Adipocyte (in vitro differentiated cells): ENCODE measurements at places on chromosomes 2 and 18.

DNA sequence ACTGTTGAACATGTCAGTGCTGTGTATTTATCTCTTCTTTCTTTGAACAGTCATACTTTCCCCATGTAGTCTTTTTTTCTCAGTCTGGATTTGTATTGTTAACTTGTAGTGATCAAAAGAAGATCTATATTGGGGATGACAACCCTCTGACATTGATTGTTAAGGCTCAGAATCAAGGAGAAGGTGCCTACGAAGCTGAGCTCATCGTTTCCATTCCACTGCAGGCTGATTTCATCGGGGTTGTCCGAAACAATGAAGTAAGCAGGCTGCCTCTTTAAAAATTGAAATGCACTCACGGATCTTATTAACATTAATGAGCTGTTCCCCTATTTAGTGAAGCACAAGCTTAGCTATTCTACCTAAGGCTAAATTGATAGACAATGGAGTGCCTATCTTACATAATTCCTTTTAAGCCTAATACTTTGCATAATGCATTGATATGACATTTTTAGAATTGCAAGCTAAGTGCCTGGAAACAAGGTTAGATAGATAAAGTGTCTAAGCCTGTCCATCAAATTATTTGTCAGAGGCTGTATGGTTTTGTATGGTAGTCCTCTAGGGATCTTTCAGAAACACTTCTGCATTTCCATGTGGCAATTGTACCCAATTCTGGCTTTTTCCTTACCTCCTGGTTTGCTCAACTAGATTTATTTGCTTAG lies 29.3 kb upstream of the FAM171B start:
- no peak for DNase-seq

GRCh38 chr2:139357972-139358371 lies 577.8 kb upstream of the NXPH2 start:
- DNase-seq, result no peak

DNA sequence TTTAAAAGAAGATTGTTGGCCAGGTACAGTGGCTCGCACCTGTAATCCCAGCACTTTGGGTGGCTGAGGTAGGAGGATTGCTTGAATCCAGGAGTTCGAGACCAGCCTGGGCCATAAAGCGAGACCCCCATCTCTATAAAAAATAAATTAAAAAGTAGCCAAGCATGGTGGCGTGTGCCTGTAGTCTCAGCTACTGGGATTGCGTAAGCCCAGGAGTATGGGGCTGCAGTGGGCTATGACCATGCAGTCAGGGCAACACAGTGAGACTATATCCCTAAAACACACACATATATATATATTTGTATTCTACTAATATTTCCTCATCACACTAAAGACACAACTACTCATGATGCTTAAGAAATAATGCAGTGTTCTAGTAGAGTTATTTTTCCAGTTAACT lies 7.1 kb downstream of the HDHD2 start:
- DNase-seq, result no peak

DNA sequence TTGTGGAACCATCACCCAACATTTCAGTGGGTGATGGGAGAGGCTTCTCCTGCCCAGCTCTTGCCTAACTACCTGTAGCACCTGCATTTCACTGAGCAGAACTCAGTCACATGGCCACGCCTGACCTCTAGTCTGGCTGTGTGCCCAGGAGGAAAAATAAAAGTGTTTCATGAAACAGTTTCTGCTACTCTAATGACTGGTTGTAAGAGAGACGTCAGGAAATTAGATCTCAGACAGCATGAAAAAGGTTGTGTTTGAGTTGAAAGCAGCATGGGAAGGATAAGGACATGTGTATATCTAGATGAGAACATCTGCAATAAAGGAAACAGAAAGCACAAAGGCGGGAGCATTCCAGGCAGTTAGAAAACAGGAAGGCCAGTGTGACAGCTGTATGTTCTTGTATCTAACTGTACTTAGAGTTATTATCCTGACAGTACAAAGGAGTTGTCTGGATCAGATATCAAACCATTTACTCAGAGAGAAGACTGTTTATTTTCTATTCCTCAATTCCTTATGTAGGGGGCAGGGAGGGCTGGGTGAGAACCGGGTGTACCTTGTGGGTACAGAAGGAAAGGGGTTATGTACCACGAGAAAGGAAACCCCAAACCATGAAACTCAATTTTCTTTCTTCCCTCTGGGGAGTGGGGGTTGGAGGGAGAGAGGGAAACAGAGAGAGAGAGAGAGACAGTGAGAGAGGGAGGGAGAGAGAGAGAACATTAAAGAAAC lies 307.4 kb upstream of the VWC2L start:
- DNase-seq, result peak; percentile 27

GRCh38 chr2:207253666-207254345 lies 88.1 kb upstream of the KLF7 start:
- DNase-seq, result peak; percentile 83

DNA sequence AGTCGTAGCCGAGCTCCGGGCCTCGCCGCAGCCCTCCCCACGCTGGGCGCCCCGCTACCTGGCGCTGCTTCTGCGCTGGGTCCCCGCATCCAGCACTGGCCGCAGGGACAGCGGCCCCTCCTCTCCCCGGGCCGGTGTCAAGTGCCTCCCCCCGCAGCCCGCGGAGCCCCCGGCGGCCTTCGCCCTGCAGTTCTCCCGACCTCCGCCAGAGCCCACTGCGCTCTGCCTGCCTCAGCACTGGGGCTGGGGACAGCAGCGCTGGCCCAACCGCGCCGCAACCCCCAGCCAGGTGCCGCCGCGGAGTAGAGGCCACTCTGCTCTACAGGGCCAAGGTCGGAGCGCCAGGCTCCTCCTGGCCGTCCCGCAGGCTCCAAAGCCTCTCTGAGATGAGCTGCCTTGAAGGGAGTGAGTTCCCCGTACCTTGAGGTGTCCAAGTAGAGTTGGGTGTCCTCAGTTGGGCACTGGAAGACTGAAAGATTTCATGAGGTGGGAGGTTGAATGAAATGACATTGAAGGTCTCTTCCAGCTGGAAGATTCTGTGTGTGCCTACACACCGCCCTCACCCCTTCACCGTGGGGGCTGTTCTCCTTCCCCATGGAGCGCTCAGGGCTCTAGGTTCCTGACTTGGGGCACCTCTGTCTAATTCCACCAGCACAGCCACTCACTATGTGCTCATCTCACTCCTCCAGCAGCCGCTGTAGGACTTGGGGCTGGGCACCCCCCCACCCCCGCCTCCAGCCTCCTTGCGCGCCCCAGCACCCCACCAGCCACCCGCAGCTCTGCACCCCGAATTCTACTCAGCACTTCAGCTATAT lies 854 bp upstream of the DNMT3A start:
- peak; percentile 95 for DNase-seq

- no peak for DNase-seq
Measured at GRCh38 chr2:160201849-160202539, 1.9 kb upstream of the ITGB6 start.

DNA sequence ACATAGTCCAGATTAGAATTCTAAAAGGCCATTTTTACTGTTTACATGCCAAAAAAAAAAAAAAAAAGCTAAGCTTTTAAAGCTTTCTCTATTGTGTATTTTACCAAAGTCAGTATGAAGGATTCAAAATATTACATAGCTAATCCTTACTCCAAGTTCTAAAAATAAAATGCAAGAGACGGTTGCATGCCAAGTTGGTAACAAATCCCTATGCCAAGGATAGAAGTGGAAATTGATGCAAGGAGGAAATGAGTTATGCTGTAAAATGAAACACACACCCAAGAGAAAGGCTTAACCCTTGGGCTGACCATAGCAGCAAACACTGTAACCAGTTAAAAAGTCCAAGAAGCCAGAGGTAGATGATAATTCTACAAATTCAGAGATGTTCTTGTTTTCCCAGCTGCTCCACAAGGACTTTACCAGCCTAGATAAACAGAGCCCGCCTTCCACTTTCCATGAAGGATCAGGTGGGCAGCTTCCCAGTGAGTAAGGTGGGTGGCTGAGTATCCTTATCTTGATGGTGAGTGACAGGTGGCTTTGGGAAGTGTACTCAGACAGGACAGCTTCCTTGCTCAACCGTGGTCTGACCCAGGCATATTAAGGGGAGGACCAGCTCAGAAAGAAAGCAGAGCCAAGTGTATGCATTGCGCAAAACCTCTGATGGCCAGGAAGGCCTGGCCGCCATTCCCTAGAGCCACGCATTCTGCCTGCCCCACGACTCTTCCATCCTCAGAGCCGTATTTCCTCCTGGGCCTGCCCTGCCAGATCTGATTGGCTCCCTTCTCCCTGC lies 34.4 kb downstream of the ATP8B1 start:
- peak; percentile 77 for DNase-seq

- DNase-seq, result no peak
Measured at GRCh38 chr2:196589419-196589818, 50.1 kb upstream of the CCDC150 start.

- no peak for DNase-seq
Measured at GRCh38 chr2:141848191-141848590, 282.6 kb downstream of the LRP1B start.

DNA sequence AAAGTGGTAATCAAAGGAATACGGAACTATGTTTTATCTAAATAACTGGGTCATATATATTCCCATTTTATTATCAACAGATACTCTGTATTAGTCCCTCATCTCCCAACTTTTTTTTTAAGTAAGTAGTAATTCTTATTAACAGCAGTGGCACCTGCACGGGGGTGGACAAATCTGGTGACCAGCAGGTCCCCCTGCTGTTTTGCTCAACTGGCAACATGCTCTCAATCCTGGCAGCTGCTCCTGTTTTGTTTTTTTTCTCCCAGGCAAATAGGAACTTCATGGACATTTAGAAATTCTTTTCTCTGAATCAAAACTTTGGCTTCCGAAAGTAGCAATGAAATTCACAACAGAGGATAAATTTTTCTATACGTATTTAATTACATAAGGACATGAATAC lies 193.5 kb downstream of the SS18 start:
- no peak for DNase-seq

- peak; percentile 46 for DNase-seq
Measured at GRCh38 chr18:67862069-67862468, 345.5 kb upstream of the DSEL start.

DNA sequence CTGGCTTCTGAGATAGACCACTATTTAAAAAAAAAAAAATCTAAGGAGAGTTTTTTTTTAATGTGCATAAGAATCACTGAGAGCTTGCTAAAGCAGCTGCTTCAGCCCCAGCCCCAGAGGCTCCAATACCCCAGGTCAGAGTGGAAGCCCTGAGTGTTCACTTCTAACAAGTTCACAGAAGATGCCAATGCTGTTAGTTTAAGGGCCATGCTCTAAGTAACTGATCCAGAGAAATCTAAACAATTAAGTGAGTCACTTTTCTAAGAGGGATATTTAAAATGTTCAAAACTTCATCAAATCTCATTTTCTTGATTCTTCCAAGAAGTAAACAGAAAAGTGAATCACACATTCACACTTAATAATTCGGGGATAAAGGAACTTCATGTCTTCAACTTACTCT lies 126.4 kb upstream of the CD226 start:
- DNase-seq, result peak; percentile 25

DNA sequence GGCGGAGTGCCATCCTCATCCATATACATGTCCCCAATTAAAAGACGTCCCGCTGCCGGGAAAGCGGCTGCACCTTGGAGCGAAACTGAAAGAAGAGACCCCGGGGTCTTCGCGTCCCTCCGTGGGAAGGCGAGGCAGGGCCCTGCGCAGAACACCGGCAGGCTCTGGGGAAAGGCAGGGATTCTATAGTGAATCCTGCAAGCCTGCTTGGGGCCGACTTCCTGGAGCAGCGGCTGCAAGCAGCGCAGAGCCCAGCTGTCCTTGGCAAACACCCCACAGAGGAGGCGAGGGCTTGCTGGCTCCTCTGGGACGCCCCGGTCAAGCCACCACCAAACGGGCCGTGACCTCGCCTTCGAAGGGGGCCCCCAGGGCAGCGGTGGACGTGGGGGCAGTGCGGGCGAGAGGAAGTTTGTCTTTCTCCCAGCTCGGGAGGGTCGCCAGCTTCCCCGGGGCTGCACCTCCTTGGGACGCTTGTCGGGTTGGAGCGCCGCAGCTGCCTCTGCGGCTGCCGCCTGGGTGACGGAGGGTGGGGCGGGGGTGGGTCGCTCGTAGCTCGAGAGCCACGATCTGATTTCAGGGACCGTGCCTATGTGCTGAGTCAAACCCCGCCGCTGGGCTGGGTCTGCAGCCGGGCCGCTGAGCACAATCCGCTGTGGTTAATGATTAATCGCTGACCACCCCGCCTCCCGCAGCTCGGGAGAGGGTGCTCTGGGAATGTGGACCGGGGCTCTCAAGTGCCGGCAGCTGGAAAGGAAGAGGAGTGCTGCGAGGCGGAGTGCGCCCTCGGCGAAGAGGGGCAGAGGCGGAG lies 486 bp upstream of the GPR39 start:
- peak; percentile 96 for DNase-seq

DNA sequence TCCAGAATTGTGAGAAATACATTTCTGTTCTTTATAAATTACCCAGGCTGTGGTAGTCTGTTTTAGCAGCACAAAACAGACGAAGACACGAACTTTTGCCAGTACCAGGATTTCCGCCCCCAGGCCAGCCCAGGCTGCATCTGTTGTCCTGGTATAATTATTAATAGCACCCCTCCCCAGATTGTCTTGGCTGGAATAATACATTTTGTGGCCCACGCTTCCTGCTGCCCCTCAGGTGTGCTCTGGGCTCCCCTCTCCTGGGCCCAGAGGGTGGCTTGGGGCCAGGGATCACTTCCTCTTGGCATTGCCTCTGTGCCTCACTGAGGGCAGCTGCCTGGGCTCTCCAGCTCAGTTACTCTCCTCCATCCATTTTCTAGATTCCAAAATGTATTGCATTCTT lies 102.1 kb upstream of the HS6ST1 start:
- no peak for DNase-seq

DNA sequence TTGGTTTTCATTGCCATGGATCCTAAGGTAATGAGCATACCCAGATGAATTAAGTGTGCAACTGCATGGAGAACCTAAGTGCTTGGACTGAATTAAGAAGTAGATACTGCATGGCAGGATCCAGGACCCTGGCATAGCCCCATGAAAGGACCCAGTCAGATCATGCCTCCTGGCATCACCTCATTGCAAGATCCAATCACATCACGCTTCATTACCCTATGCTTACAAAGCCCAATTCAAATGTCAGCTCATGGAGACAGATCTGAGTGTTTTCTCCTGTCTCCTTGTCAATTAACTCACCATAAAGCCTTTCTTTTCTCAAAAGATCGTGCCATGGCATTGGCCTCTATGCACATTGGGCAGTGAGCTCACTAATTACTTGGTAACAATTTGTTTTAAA lies 519.8 kb upstream of the ZNF804A start:
- DNase-seq, result no peak

DNA sequence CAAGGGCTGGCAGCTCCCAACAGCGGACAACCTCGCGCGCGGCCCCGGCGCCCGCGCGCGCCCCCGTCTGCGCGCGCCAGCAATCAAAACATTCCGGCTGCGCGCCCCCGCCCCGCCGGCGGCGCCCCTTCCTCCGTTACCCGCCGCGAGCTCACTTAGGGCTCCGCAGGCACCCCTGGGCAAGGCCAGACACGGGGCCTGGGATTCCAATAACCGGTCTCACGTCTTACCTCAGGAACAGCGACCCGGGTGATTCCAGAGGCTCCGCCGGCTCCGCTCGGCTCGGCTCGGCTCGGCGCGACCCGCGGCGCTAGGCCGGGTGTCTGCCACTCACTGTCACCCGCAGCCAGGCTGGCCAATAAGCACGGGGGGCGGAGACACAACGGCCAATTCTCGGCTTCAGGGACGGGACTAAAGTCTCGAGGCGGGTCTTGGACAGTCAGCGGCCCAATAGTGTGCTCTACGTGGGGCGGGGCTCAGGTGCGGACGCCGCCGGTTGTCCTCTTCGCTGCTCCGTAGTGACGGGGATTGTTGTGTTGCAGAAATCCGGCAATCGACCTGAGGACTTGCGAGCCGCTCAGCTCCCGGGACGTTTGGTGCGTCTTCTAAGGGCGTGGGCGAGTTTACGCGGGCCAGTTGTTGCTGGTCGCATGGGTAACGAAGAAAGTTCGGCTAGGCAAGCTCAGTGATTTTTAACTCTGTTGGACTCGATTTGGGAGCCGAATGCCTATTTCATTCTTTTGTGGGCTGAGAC lies at the start of the genes ANKZF1 and ATG9A:
TSS of gene ANKZF1 (plus strand) at position 502 of the 754 bp plus-strand sequence. CDS start 452 bp downstream, outside the sequence.
TSS of gene ATG9A (minus strand) at position 332 of the 754 bp plus-strand sequence. CDS start 1,612 bp downstream, outside the sequence.
- peak; percentile 100 for DNase-seq

GRCh38 chr2:33617401-33617800 lies 18.3 kb upstream of the FAM98A start:
- no peak for DNase-seq
